Activated T-cell treated with anti-CD3 and anti-CD28 coated beads, Interleukin-2, amount 50 U/mL, for 72 hours (primary cell): ENCODE measurements at places on chromosomes 2 and 18. TPM values are rescaled to one million over a fixed set of nuclear protein-coding genes. Genes with fewer than 3 reads are reported as not detected.

The VWA3B gene
- 0.19 TPM for total RNA-seq

The KRCC1 gene
- total RNA-seq, result 12.8 TPM

The GRB14 gene
- total RNA-seq, result not detected

The RAPGEF4 gene
- 0.19 TPM for total RNA-seq

The KLF7 gene
- total RNA-seq, result 31.2 TPM

The SPIRE1 gene
- total RNA-seq, result 5.7 TPM

The FLACC1 gene
- total RNA-seq, result 3.7 TPM

The HRH4 gene
- total RNA-seq, result 0.16 TPM

The ALK gene
- 0.25 TPM for total RNA-seq

The LRRTM1 gene
- total RNA-seq, result not detected

The TBC1D8 gene
- total RNA-seq, result 8.3 TPM

The GFPT1 gene
- total RNA-seq, result 55.1 TPM

The SERPINB7 gene
- total RNA-seq, result not detected

The DTYMK gene
- 64.6 TPM for total RNA-seq

The CNGA3 gene
- total RNA-seq, result not detected

The LOXL3 gene
- total RNA-seq, result 3.1 TPM
